Tibial nerve (tissue), 4 donors: ENCODE measurements at places on chromosomes 1 and 21. TPM values are rescaled to one million over a fixed set of nuclear protein-coding genes. Genes with fewer than 3 reads are reported as not detected.

The PPM1J gene
- total RNA-seq = 1.3 TPM

DNA sequence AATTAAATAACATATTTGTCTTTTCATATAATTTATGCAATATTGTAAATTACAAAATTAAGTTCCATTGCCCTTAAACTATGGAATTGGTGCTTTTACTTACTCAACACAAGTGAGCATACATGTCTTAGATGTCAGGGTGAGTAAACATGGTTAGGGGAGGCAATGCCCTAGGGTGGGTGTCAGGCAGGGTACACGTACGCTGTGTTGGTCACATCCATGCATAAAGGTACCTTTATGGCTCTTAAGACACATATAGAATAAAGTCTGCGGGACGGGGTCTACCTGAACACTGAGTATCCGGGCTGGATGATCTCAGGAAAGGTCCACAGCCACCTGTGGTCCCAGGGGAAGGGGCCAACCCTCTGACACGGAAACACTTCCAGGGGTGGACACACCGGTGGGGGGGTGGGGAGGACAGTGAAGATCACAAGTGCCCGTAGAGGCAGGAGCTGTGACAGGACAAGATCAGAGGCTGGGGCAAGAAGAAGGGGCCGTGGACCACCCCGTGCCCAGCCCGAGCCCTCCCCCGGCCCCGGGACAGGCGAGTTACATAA, 720 bp downstream of the LIN9 start:
- no peak for DNase-seq

GRCh38 chr1:56665384-56665783, 20.3 kb downstream of the PRKAA2 start:
- DNase-seq = no peak

DNA sequence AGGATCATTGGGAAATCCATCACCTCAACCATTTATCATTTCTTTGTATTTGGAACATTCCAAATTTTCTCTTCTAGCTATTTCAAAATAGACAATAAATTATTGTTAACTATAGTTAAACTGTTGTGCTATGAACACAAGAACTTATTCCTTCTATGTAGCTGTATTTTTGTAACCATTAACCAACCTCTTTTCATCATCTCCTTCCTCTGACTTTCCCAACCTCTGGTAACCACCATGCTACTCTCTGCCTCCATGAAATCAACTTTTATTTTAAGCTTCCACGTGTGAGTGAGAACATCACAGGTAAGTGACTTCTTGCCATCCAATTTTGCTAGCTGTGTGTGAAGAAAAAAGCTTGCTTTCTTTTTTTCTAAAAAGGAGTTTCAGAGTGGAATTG, 418 bp downstream of the IFI44L start:
- no peak for DNase-seq

- DNase-seq = no peak
Measured at GRCh38 chr1:88275259-88275862, 408.7 kb upstream of the PKN2 start.
